ENCODE measurements at places on chromosomes 2 and 18.
A peak's percentile ranks its signal among the peaks of the same experiment; 100 is the strongest.

GRCh38 chr2:3461801-3462492 is 57.4 kb downstream of the ADI1 start:
- DNase-seq: no peak

- no peak for DNase-seq
Observed at GRCh38 chr2:15722980-15723379, 131.3 kb downstream of the DDX1 start.

GRCh38 chr18:64270121-64270520 is 121.2 kb upstream of the LINC00305 start:
- no peak for DNase-seq

GRCh38 chr2:7588295-7588694 is 671.1 kb downstream of the RNF144A start:
- no peak for DNase-seq

DNA sequence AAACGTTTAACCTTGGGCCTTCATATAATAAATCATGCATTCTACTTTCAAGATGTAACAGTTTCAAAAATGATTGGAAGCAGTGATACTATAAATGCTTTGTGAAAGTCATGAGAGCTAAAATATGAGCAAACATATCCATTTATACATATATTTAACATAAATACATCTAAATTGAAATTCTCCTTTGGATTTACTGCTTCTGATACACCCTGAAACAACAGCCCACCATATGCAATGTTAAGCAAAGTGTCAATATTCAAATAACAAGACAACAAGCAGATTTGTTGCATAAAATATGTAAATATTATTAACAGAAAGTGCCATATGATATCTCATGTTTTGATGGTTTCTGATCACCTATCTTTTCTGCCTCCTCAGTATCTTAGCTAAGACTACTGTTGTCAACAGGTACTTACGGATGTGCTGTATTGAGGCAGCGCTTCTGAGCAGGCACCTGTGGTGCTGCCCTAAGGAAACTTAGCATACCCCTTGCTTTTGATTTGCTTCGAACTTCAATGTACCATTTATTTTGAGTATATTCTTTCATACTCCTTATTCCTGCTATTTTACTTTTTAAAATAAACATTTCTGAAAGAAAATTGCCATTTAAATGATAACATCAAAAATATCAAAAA is 6.1 kb downstream of the FIGN start:
- no peak for DNase-seq

DNA sequence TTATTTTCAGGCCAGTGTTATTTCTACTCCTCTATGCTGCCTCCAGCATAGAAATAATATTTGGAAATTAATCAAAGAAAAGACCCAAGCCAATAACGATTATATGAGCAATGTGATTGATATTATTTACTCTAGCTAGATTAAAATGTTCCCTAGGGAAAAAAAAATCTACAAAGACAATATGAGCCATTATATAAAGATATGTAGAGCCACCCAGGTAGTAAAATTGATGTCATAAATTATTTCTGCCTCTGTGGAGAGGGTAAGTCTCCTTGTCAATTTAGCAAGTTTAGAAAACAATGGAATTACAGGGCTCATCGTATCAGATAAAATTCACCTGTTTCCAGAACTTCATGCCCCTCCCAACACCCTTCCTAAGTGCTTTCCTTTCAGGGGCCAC is 202.9 kb downstream of the RDH14 start:
- no peak for DNase-seq

GRCh38 chr2:96305091-96305978 is at the start of gene SNRNP200:
TSS of gene SNRNP200 (minus strand) at chr2:96305546. CDS start at chr2:96305437, 109 bp downstream.
- peak; percentile 84 for DNase-seq

DNA sequence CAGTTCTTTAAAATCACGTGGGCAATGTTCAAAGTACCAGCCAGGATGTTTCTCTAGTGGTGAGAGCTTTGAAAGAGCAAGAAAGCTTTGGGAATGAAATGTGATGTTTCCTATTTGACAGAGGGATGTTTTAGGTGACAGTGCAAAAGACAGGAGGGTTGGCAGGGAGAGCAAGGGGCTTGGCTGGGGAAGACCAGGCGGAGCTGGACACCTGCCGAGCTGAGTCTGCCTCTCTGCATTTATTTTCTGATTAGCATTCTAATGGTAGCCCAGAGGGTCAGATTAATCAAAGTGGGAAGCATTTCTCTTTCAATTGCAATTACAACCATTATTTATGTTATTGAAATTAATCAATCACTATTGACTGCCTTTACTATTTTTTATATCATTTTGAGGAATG is 145.4 kb upstream of the RAB12 start:
- no peak for DNase-seq

- no peak for DNase-seq
Observed at GRCh38 chr2:164538240-164538866, 82.9 kb downstream of the GRB14 start.
